ENCODE measurements at places on chromosomes 2 and 18.

GRCh38 chr2:231425811-231426703, 30.5 kb downstream of the B3GNT7 start:
- DNase-seq, result no peak

- no peak for DNase-seq
Observed at GRCh38 chr2:234951664-234952269, at the start of gene SH3BP4. TSS of gene SH3BP4 (plus strand) at chr2:234952017. CDS start at chr2:235035003, 82,986 bp downstream.

- DNase-seq, result no peak
Observed at GRCh38 chr2:100143286-100143685, 896 bp upstream of the AFF3 start.

GRCh38 chr2:6946722-6947121, 29.5 kb downstream of the RNF144A start:
- DNase-seq, result no peak

Data from stimulated activated CD4-positive, alpha-beta T cell treated with anti-CD3 and anti-CD28 coated beads, TNF-alpha, amount 100 ng/mL, for 1 hour (primary cell).